Activated naive CD8-positive, alpha-beta T cell treated with anti-CD3 and anti-CD28 coated beads for 36 hours (primary cell): ENCODE measurements at places on chromosomes 2 and 18.

DNA sequence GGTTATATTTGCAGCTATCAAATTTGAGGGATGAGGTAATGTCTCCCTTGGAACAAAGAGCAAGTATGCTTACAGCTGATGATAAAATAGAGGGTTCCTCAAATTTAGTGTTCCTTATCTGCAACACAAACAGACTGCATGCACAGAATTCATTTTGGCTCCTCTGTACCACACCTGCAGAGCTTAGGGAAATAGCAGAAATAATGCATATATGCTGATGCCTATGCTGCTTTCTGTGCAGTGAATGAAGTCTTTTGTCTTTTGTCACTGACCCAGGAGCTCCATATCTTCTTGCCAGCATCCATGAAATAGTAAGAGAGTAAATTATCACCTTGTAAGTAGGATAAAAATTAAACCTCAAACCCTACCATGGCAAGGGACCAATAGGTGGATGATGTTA is 69.8 kb downstream of the NCKAP1 start:
- no peak for DNase-seq

DNA sequence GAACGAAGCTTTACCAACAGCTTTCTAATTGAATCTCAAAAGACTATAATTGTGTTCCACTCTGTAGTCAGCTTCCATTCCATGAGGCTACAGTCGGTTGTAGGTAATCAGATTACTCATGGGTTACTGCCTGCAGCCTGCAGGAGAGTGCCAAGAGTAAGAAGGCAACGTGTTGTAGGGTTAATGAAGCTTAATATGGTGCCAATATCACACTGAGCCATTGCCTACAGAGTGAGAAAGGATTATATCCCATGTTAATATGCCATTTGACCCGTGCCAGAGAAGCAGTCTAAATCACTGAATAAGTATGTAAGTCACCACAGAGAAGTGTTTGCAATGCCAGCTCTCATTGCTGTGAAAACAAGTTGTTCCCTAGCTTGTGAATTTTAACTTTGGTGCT is 734.5 kb upstream of the ACVR2A start:
- DNase-seq = no peak

- no peak for DNase-seq
These were observed 708.6 kb upstream of the ZEB2 start for GRCh38 chr2:145228506-145228905.

- DNase-seq = no peak
These were observed 88.1 kb downstream of the TNFRSF11A start for GRCh38 chr18:62413206-62413605.

DNA sequence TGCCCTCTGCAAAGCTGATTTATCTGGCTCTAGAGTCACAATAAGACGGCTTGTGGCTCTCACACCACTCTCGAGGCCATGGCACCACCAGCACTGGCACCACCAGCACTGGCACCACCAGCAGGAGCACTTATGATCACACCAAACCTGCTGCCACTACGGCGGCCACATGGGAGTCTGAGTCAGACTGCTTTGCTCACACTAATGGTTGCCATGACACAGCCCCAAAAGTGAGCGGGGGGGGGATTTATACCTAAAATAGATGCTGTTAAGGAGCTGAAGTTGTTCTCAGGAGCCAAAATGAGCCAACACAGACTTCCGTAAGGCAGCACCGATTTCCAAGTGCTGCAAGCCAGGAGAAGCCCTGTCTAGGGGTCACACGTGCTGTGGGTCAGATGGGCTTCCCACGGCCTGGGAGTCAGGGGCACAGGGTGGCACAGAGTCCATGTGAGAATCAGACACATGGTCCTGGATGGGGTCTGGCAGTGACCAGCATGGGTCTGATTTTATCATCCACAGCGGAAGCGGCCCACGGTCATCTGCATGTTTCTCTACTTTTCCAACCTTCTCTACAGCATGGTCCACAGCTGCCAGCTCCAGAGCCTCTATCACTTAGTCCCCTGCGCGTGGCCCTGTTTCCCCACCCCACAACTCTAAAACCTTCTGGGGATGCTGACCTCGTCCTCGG is 16.7 kb downstream of the DNMT3A start:
- peak; percentile 37 for DNase-seq

- peak; percentile 17 for DNase-seq
These were observed at the start of gene LONRF2 for GRCh38 chr2:100321866-100322820. Gene LONRF2 (minus strand): TSS chr2:100322501. CDS start chr2:100322093, 408 bp downstream.

- DNase-seq = no peak
These were observed 10.6 kb downstream of the GPC1 start for GRCh38 chr2:240445961-240446663.

- no peak for DNase-seq
These were observed 279.9 kb upstream of the NCKAP5 start for GRCh38 chr2:133848111-133848649.

- no peak for DNase-seq
These were observed 73.7 kb upstream of the DPP10 start for GRCh38 chr2:114368705-114369104.

DNA sequence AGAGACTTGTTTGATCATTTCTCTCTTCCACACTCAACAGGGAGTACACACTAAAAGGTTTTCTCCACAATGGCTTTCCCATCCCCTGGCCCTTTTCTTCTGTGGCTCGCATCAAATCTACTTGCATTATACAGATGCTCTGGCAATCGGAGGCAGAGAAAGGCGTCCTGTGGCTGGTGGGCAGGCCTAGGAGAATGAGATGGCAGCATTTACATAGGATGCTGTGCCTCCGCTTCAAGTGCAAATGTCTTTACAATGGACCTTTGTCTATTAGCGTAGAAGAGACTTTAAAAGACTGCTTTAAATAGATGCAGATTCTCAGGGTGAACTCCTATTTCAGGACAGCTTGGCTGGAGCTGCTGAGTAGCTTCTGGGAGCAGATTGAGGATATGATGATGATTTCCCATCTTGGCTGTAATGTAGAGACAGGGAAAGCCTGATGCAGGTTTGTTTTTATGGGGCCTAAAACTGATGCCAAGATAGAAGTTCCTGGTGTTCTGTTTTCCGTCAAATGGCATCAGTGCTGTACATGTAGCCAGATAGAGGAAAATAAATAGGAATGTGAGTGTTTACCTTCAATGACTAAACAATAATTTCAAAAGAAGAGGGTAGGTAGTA is 423.4 kb downstream of the RND3 start:
- DNase-seq = no peak

- DNase-seq = no peak
These were observed 104.7 kb upstream of the ODC1 start for GRCh38 chr2:10552871-10553245.

GRCh38 chr18:7749008-7749405 is 181.9 kb downstream of the PTPRM start:
- DNase-seq = no peak

GRCh38 chr18:59851784-59852399 is 47.9 kb upstream of the PMAIP1 start:
- no peak for DNase-seq

DNA sequence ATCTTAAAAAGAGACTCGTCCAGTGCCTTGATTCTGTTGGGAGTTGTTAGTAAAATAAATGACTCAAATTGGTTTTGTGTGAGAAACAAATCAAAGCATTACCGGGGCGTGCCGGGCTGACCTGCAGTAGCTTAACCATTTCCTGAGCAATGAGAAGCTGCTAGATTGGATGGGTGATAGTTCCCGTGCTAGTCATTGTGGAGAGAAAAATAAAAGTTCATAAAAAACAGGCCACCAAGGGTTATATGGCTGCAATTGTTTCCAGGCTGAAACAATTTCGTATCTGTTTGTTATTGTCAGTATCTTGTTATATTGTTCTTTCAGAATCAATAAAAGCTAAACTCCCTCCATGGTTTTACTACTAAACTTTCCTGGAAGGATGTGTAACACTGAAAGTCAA is 314.4 kb downstream of the MTX2 start:
- DNase-seq = no peak

DNA sequence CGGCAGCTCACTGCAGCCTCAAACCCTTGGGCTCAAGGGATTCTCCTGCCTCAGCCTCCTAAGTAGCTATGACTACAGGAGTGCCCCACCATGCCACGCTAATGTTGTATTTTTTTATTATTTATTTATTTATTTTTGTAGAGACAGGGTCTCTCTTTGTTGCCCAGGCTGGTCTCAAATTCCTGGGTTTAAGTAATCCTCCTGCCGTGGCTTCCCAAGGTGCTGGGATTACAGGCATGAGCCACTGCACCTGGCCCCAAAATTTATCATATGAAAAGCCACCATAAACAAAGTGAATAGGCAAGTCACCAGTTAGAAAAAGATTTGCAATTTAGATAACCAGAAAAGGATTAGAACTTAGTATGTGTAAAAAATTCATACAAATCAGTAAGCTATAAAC is 138.6 kb upstream of the NCK2 start:
- no peak for DNase-seq

- DNase-seq = peak; percentile 71
These were observed 32.5 kb upstream of the CD28 start for GRCh38 chr2:203673933-203674332.

GRCh38 chr2:177015356-177015923 is 197.2 kb upstream of the HNRNPA3 start:
- DNase-seq = no peak

DNA sequence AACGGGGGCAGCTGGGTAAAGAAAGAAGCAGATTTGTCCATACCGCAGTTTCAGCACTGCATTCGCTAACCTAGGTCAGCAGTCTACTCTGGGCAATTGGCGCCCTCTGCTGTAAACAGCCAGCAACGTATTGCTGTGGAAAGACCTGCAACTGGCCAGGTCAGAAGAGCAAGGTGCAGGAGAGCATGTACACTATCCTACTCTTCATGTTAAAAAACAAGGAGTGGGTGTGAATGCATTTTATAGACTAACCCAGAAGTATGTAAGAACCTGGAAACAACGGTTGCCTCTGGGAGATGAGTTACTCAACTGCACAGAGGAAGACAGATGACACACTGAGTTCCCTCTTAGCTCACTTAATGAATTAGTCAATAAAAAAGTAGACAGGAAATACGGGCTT is 6.2 kb downstream of the MRPS5 start:
- DNase-seq = peak; percentile 67

GRCh38 chr2:62743506-62743905 is 38.0 kb downstream of the EHBP1 start:
- no peak for DNase-seq

DNA sequence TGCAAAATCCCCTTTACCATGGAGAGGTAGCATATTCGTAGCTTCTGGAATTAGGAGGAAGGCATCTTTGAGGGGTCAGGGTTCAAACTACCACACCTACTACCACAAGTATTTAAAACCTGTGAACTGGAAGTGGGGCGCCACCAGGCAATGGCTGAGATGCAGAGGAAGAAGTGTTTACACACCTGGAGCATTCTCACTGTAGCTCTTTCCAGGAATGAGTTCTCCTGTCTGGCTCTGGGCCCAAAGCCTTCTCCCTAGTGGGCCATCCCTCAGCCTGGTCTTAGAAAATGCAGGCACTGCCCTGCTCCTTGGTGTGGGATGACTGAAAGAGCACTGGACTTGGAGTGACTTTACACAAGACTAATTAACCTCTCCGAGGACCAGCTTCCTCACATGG is 30.7 kb upstream of the FOXI3 start:
- no peak for DNase-seq

- no peak for DNase-seq
These were observed 20.3 kb downstream of the KCNG2 start for GRCh38 chr18:79818036-79818435.

- DNase-seq = no peak
These were observed 242.1 kb downstream of the MREG start for GRCh38 chr2:215771241-215771640.

DNA sequence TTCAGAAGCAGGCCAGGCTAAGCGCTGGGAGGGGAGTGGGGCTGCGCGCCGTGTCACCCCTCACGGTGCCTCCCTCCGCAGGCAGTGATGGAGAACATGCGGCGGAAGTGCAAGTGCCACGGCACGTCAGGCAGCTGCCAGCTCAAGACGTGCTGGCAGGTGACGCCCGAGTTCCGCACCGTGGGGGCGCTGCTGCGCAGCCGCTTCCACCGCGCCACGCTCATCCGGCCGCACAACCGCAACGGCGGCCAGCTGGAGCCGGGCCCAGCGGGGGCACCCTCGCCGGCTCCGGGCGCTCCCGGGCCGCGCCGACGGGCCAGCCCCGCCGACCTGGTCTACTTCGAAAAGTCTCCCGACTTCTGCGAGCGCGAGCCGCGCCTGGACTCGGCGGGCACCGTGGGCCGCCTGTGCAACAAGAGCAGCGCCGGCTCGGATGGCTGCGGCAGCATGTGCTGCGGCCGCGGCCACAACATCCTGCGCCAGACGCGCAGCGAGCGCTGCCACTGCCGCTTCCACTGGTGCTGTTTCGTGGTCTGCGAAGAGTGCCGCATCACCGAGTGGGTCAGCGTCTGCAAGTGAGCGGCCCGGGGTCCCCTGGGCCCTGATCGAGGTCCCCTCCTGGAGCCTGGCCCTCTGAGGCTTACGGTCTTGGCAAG is 12.2 kb downstream of the WNT10A start:
- peak; percentile 84 for DNase-seq

DNA sequence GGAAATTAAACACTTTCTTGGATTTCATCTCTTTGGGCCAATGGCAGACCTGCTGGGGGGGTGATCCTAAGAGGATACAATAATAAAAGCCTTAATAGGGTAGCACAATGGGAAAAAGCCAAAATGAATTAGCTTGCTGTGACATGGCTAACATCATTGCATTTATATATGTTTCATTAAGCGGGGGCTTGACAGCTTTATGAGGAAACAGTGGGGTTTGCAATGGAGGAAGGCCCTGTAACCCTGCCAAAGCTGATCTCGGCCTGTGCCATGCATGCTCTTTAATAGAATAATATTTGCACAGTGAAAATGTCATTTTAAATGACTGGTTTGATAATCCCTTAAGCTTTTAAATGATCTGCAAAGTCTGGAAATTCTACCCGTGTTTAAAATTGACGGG is 291.5 kb downstream of the SLC4A3 start:
- no peak for DNase-seq

DNA sequence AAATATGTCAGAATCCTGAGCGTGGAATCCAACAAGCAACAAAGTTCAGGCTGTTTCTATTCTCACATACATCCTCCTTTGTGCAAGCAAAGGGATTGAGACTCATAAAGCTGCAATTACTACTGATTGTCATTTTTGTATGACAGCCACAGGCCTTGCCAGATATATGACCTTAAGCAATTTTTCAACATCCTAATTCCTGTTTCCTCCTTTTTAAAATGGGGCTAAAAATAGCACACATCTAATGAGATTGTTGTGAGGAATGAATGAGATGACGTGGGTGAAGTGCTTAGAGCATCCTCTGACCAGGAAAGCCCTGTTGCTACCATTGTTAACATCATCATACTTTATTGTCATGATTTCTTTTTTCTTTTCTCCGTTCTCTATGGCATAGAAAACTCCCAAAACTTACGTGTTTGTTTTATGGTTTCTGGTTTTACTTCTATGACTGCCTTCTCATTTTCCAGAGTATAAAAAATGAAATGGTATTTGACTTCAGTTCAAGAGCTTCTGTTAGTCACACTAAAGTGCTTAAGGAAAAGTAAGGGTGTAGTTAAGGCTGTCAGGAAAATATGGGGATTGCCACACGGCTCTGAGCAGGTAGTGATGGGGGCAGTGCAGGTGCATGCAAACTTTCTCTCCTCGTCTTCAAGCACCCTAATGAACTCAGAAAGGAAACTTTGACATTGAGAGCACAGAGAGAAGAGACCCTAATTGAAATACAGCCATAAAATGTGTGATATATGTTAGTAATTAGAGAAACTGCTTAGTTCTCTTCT is 590.6 kb upstream of the NETO1 start:
- DNase-seq = no peak

GRCh38 chr2:238079874-238080327 is 19.1 kb downstream of the SCLY start:
- no peak for DNase-seq

- DNase-seq = no peak
These were observed 22.0 kb downstream of the FAM178B start for GRCh38 chr2:96964221-96964905.

GRCh38 chr2:221539246-221539645 is 32.9 kb downstream of the EPHA4 start:
- DNase-seq = no peak

- DNase-seq = no peak
These were observed 45.1 kb downstream of the DPYSL5 start for GRCh38 chr2:26892922-26893524.
